Panc1 (cell line): ENCODE measurements at places on chromosomes 11 and 22. TPM values are rescaled to one million over a fixed set of nuclear protein-coding genes. Genes with fewer than 3 reads are reported as not detected.

Gene MRGPRX4
- total RNA-seq: not detected

Gene TRPC6
- total RNA-seq: not detected

Gene TMA7B
- not detected for total RNA-seq

Gene DDX25
- total RNA-seq: 0.15 TPM

Gene PMM1
- 30.5 TPM for total RNA-seq

Gene MUC15
- not detected for total RNA-seq

DNA sequence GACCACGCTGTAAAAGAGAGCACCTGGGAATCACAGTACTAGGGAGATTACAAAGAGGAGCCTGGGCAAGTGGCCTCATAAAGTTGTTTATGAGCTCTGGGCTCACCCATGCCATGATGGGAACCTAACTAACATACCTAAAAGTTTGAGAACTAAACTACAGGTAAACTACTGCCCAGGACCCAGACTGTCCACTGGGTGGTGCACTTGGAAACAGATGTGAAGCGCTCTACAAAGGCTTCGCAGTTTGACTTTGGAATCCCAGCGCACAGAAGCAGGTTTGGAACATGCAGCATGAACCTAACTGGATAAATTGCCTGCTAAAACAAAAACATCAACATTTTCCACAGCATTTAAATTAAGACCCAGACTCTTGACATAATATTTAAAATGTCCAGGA is 418.6 kb downstream of the FAM181B start:
- no peaks in the 10 kb centered on the region for H3K36me3 ChIP-seq
- no peaks in the 10 kb centered on the region for H3K4me1 ChIP-seq
- no peak for DNase-seq
- H3K27ac ChIP-seq: no peak overlapping the region
- no peak overlapping the region for H3K4me3 ChIP-seq
- no peaks in the 10 kb centered on the region for H3K27me3 ChIP-seq

DNA sequence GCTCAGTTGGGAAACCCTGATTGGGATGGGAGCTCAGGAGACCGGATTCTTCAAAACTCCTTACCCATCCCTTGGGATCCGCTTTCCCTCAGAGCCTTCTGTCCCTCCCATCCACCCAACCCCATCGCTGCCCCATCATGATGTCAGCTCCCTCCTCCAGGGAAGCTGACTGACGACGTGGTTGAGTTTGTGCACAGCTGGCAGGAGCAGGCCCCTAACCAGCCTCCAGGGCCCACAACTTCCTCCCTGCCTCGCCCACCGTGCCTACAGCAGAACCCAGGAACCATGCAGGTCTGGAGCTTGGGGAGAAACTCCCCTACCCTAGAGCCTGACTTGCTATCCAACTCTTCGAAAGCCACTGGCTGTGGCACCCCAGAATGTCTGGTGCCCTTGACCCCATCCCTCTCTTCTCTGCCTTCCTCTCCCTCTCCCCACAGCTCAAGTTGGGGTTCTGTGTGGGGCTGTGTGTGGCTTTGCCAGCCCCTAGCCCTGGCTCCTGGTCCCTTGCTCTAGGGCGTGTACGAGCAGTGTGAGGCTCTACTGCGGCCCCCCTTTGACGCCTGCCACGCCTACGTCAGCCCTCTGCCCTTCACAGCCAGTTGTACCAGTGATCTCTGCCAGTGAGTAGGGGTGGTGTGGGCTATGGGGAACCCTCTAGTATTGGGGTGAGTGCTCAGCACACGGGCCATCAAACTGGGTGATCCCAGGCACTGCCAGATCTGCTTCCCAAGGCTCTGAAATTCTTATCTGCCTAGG is 11.1 kb downstream of the OTOG start:
- no peaks in the 10 kb centered on the region; the same call in 1 of the 2 replicates for H3K27me3 ChIP-seq
- no peak overlapping the region for H3K27ac ChIP-seq
- no peak for DNase-seq
- no peak overlapping the region for H3K4me3 ChIP-seq

DNA sequence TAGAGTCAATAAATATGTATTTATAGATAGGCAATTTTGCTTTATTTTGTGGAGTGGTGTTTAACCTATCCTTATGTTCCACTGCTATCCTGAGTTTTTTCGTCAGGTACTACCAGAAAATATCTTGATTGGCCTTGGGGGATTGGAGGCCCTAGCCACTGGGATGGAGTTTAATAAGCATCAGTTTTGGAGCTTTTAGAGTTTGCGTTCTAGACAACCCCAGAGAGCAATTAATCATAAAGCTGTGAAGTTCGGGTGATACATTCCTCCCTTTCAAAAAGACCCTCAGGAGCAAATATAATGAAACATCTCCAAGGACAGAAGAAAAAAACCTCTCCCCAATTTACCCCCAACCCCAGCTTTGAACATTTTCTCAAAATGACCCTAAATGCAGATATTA is at the start of gene OR5A1:
Gene OR5A1, plus strand, starts transcription at position 301 of the 400 bp plus-strand sequence. CDS start 6,700 bp downstream, outside the sequence.
- DNase-seq: no peak
- H3K36me3 ChIP-seq: no peaks in the 10 kb centered on the region
- H3K4me1 ChIP-seq: no peaks in the 10 kb centered on the region
- H3K27me3 ChIP-seq: peaks cover 5% of the 10 kb centered on the region; the same call in 1 of the 2 replicates
- H3K4me3 ChIP-seq: no peak within 1 kb of the TSS
- H3K27ac ChIP-seq: no peak within 1 kb of the TSS

GRCh38 chr22:47617186-47617585 is 854.7 kb downstream of the TBC1D22A start:
- no peak overlapping the region for H3K27ac ChIP-seq
- H3K4me1 ChIP-seq: no peaks in the 10 kb centered on the region
- no peaks in the 10 kb centered on the region for H3K27me3 ChIP-seq
- no peak for DNase-seq
- H3K4me3 ChIP-seq: no peak overlapping the region

DNA sequence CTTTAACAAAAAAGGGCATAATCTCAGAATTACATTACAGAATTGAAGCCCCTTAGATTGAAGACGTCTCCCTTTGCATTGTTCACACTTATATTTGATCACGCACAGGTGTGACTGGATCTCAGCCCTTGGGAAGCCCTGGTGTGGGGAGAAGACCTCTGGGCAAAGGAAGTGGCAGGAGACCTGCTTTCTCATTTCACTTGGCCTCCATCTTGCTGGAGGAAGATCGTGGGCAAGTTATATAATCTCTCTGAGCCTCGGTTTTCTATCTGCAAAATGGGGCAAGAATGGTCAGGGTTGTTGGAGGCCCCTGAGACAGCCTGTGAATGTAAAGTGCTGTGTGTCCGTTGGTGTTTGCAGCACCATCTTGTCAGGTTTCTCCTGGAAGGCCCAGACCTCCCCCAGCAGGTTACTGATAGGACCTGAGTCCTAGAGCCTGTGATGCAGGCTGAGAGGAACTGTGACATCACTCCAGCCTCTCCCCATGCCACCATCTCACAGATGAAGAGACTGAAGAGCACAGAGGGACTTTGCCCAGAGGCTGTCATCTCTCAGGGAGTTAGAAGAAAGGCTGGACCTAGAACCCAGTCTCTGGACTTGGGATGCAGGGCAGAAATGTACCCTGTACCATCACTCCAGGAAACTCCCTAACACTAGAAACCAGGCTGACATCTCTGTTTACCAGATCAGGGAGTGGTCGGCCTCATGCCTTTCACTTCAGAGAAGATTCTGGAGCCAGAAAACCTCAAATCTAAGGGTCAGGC is 1.1 kb upstream of the APOA1 start:
- no peaks in the 10 kb centered on the region for H3K36me3 ChIP-seq
- H3K4me1 ChIP-seq: peaks cover 4% of the 10 kb centered on the region; the same call in 1 of the 2 replicates
- H3K27me3 ChIP-seq: no peaks in the 10 kb centered on the region
- H3K4me3 ChIP-seq: no peak overlapping the region
- H3K27ac ChIP-seq: no peak overlapping the region
- no peak for DNase-seq

- no peak for DNase-seq
- no peaks in the 10 kb centered on the region for H3K4me1 ChIP-seq
- H3K27me3 ChIP-seq: no peaks in the 10 kb centered on the region
Observed at GRCh38 chr11:100806296-100806695, 119.2 kb downstream of the ARHGAP42 start.

DNA sequence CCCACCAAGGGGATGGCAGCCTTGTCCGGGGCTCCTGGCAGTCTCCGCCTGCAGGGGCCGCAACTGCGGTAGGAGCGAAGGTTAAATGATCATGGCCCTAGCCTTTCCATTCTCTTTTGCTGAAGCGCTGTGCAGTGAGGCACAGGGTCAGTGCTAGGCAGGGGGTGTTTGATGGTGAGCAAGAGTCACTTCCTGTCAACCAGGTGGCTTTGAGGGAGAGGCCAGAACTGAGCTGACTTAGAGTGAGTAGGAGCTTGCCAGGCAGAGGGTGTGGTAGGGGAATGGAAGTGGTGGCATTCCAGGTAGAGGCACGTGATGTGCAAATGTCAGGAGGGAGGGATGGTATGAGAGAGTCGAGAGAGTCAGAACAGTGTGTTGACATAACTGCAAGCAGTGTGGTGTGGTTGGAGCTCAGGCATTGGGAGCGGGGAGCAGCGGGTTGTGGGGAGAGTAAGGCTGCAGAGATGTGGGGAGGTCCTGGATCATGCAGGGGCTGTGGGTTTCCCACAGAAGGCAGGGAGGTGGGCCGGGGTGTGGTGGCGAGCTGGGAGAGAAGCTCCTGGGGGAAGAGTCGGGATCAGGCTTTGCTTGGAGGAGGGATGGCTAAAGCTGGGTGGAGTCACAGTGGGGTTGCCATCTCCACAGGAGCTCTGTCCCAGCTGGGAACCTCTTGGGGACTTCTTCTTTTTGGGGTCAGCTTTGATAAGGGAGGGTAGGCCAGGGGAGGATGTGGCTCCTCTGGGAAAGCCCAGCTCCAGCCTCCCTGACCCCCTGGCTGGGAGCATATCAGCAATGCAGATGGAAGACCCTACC is 33.3 kb downstream of the AMPD3 start:
- no peaks in the 10 kb centered on the region for H3K36me3 ChIP-seq
- no peaks in the 10 kb centered on the region for H3K27me3 ChIP-seq
- no peak overlapping the region for H3K27ac ChIP-seq
- peak; percentile 33 for DNase-seq

DNA sequence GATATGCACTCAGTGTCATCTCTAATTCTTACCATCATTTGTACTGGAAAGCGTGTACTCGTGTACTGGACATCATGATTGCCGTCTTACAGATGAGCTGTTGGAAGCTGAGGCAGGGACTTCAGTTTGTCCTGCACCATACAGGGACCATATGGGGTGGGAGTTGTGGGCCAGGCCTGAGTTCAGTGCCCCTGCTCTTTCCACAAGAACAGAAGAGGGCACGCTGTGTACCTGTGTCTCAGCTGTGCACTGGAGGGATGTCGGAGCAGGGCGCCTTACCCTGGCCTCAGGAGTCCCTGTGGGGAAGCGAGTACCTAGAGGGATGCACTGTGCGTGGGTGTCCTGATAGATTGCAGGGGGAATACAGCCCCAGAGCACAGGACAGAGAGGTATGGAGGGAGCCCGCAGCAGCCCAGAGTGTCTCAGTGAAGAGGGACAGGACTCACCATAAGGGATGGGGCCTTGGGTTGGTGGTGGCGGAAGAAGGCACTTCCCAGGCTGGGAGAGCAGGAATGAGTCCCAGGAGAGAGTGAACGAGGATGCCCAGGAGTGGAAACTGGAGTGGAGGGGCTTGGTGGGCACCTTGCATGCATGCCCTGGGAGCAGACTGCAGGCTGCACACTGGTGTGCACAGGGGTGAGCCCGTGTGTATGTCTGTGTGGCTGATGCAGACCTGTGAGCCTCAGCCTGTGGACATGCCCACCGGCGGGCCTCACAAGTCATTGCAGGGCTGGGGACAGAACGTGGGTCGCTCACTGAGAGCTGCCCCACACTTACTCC is 329.7 kb downstream of the TBC1D22A start:
- H3K4me1 ChIP-seq: no peaks in the 10 kb centered on the region
- no peak for DNase-seq
- H3K4me3 ChIP-seq: no peak overlapping the region
- H3K27ac ChIP-seq: no peak overlapping the region

DNA sequence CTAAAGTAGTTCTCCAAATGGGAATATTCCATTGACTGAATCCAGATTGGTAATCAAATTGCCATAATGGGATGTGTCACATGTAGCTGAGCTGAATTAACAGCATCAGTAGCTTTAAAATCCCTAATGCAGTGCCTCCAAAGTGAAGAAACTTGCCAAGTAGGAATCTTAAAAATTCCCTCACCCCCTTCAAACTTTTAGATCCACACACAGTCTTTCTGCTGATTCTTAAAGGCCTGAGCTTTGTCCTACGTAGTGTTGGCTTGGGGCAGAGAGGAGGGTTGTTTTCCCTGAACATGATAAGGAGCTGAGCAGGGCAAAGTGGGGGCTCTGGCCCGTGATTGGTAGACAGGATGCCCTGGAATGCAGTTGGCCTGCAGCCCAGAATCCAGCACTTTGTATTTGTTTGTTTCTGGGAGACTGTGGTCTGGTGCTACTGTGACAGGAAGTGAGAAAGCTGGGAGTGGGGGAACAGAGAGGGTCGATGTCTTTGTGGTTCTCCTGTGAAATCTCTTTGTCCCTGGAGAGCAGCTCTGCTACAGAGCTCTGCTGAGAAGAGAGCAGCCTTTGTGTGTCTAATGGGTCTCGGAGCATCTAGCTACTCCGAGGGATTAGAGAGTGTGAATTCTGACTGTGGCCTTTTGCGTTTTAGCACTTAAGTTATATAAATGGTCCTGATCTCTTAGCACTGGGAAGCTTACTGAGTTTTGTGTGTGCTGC is 16.9 kb downstream of the CTNND1 start:
- peak overlapping the region; percentile 99 for H3K27ac ChIP-seq
- H3K27me3 ChIP-seq: no peaks in the 10 kb centered on the region
- H3K36me3 ChIP-seq: no peaks in the 10 kb centered on the region; the same call in 1 of the 2 replicates

DNA sequence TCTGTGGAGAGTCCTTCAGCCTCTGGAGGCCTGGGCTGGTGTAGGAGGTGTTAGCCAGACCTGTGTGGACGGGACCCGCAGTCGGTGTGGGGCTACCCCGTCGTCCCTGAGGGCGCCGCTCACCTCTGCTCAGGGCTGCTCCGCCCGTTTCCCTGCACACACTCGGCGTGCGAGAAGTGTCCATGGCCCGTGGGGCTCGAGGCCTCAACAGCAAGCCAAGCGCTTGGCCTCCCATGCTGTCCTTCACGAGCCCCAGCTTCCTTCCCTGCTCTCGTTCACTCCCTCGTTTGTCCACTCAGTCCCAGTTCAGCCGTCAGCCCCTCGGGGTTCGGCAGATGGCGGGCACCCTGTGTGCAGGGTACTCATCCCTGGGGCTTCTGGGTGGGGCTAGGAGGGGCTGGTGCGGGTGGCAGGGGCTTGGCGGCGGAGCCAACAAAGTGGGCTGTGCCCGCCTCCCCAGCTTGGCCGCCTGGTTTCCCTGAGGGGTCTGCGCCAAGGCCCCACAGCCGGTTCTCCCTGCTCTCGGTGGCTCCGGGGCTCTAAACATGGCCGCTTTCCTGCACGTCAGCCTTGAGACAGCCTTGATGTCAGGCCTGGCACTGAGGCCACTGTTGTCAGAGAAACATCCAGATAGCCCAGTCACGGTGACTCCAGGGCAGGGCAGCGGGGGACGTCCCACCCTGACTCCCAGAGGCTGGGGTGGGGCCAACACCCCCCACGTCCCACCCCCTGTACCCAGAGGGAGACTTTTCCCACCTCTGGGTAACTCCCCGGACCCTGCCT is 3.3 kb downstream of the MUC6 start:
- no peak overlapping the region for H3K27ac ChIP-seq
- no peaks in the 10 kb centered on the region for H3K36me3 ChIP-seq
- H3K4me1 ChIP-seq: peaks cover 27% of the 10 kb centered on the region
- H3K4me3 ChIP-seq: no peak overlapping the region
